EL (cell line): ENCODE measurements at places on chromosomes 16 and 17.

GRCh38 chr16:17311333-17312093 lies 159.2 kb downstream of the XYLT1 start:
- DNase-seq = no peak

- DNase-seq = no peak
Observed at GRCh38 chr16:53932975-53933374, 229.0 kb downstream of the FTO start.

DNA sequence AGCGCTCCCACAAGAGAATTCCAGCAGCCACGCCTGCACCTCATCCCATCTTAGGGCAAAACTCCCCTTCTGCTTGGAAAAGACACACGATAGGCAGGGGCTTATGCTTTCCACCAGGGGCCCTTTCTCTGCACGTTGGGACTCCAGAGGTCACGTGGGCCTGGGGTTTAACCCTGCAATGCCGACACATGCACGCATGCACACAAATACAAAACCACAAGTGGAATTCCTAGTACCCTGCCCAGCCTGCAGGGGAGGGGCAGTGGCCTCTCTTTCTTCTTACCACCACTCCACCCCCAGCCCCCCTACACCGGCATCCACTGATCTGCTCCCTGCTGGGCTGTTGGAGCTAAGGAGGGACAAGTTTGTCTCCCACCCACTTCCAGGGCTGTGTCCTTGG lies 16.8 kb upstream of the CCDC182 start:
- DNase-seq = no peak

DNA sequence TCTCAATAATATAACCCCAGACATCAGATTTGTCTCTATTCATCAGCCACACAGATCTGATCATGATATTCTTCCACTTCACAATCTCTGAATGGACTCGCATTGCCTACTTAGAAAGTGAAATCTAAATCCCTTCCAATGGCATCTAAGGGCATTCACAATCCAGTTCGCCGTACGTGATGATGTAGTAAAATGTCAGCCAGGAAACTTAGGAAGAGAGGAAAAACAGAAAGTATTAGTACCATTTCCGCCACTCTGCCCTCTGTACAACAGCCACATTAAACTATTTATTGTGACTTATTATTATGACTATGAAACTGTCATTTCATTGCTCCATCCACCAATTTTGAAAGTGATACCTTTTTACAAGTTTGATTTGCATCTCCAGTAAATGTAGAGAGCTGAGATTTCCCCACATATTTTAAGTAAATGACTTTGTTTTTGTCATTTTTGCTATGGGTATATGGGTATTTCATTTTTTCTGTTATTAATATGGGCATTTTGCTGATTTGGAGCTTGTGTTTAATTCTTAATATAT lies 69.4 kb upstream of the SMIM36 start:
- no peak for DNase-seq

DNA sequence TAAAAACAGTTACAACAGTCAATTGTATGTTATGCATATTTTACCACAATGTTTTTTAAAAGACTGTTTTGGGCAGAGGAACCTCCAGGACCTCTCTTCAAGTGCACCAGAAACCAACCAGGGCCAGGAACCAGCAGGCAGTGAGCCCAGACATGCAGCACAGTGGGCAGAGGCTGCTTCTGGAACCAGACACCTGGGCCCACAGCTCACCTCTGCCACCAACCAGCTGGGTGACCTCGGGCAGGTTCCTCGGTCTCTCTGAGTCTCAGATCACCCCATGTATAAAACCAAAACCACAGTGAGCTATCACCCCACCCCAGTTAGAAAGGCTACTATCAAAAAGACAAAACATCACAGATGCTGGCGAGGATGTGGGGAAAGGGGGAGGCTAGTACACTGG lies 161.0 kb downstream of the C16orf95 start:
- DNase-seq = no peak

DNA sequence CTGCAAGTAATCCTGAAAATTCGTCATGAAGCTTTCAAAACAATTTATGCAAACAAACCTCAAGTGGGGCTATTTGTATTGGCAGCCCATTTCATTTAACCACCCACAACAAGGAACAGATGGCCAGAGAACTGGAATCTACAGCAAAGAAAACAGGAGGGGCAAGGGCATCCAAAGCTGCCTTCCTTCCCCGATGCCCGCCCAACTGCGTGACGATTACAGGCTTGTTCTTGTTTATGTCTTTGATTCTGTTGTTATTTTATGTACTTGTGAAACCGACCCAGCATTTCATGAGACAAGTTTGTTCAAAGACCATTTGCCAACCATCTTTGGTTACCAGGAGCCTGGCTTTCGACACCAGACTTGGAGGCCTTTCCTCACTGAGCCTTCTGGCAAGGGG lies 59.1 kb upstream of the IRX6 start:
- DNase-seq = no peak

DNA sequence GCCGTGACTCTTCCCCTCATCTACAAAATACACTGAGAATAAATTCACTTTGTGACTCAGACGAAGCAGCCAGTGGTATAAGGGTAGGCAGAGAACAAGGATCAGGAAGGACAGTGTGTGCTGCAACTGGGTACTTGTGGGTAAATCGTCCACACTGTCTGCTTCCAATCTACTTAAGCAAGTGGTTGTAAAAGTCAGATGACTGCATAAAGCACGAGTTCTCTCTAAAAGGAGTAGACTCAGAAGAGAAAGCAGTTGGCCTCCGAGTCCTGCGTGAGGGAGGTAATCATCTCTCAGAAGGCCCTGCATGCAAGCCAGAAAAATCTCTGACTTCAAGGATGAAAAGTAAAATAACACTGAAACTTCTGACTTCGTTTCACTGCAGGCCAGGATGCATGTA lies 43.1 kb downstream of the ANKFY1 start:
- no peak for DNase-seq

DNA sequence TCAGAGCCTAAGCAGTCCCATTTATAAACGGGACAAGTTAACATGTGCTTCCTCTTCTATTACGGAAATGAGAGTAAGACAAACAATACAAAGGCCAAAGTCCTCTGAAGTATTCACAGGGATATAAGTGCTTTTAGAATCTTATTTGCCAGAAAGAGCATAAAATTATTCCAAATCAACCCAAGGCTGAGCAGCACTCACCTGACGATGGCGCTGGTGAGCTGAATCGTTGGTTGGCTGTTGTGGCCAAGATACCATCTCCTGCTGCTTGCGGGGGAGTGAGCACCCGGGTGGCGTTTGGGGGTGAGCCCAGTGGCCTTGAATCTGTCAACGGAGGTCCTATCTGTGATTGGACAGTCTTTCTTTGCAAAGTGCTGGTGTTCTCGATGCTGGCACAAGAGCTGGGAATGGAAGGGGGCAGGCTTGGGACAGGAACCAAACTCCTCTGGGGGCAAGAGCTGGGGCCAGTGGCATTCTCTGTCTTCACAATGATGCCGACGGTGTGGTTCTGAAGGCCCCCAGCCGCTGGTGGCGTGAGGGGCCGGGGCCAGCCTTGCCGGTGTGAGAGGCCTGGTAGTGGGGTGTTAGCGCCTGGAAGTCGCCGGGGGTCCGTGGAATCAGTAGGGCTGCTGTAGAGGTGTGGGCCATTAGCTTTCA lies 9.5 kb upstream of the DHRS13 start:
- no peak for DNase-seq

DNA sequence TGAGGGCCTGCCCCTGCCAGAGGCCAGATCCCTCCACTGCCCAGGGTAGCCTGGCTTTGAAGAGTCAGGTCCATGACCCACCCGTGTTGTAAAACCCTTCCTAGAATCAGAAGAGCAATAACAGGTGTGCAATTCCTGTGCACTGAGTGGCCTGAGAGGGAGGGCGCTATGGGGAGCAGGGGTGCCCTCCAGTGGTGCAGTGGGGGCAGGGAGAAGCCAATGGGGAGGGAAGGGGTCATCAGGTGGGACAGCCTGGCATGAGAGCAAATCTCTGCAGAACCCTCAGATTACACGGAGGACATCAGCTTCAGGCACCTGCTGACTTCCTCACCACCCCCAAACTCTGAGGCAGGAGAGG lies 72.9 kb upstream of the ZNF469 start:
- DNase-seq = no peak

- DNase-seq = no peak
Observed at GRCh38 chr17:30921544-30922196, at the start of gene ADAP2. TSS of gene ADAP2 (plus strand) at chr17:30921945. CDS start at chr17:30922015, 70 bp downstream.

DNA sequence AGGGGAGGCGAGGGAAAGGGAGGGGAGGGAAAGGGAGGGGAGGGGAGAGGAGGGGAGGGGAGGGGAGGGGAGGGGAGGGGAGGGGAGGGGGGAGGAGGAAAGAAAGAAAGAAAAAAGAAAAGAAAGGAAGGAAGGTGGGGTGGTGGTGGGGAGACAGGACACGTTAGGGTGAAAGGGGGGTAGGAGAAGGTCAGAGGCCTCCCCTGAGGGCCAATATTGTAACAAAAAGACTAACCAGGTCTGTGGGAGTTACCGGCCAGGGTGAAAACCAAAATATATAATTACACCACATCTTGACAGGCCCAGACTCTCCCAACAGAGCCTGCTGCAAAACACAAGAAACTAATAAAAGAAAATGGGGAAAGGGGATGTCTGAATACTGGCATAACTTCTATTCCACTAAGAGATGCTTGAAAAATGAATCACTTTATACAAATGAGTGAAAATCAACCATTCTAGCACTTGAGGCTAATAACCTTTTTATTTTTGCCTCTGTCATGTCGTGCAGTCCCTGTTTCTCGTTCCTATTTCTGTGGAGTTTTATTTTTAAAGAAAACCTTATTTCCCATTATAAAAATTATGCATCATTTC lies 10.0 kb downstream of the WDR45B start:
- no peak for DNase-seq
